NCI-H187 (cell line): ENCODE measurements at places on chromosomes 3 and 15.

DNA sequence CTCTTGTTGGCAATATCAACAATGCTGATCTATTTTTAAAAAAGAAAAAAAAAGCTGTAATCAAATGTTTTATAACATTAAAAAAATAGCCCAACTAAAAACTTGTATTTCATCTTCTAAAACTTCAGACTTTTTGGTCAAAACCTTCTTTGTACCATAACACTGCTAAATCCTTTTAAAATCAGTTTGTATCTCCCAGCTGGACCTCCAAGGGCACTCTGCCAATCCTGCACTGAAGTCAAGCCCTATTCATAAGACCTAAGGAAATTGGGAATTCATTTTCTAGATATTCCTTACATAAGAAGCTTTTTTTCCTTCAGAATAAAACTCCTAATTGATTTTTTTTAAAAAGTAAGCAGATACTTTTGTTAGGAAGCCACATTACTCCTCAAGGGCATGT is 38.2 kb upstream of the HCLS1 start:
- DNase-seq: no peak

DNA sequence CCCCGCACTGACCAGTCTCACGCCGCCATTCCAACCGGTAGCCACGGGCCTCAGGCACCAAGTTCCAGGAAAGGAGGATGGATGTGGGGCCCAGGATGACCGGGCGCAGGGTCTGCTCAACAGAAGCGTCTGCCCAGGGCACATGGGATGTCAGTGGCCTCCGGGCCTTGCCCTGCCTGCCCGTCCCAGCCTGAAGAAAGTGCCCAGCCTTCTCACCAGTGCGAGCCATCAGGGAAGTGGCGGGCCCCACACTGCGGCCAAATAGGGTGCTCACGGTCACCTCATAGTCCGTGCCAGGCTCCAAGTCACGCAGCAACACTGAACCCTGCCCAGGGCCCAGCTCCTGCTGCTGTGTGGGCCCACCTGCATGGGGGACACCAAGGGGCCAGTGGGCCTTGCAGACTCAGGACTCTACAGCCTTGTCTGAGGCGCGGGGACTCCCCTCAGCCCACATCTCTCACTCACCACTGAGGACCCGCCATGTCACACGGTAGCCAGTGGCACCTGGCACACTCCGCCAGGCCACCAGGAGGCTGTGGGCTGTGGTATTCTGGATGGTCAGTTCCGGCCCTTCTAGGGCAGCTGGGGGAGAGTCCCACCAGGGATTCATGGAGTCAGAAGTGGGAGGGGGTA is 3.1 kb downstream of the COL7A1 start:
- no peak for DNase-seq

- no peak for DNase-seq
These were observed 200.3 kb downstream of the ROBO2 start for GRCh38 chr3:77240072-77240650.

DNA sequence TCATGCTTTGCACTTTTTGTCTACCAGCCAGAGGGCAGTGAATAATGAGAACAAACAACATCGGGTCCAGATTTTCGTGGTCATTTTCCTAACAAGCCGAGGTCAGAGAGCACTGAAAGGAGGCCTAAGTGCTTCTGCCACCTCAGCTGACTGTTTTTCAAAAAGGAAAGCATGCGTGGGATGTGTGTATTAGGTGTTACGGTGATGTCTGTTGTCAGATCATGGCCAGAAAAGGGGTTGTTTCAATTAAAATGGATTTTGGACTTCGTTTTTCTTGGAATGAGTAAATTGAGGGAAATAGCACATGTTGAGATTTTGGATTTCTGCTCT is 99.5 kb downstream of the APBA2 start:
- DNase-seq: no peak

- DNase-seq: no peak
These were observed 21.6 kb upstream of the NSMCE3 start for GRCh38 chr15:29291067-29291845.

DNA sequence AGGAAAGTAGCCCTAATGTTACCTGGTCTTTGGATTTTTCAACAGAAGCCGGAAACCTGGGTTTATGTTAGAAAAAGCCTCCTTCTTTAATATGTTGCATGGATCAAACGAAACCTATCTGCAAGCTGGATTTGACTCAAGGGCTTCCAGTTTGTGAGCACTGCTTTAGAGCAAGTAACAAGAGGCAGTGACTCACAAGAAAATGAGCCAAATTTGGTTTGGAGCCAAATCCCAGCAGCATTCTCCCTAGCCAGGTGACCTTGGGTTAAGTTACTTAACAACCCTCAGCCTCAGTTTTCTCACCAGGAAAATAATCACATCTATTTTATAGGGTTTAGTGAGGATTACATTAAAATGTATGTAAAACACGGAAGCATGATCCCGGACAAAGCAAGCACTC is 215.2 kb upstream of the PRICKLE2 start:
- no peak for DNase-seq

DNA sequence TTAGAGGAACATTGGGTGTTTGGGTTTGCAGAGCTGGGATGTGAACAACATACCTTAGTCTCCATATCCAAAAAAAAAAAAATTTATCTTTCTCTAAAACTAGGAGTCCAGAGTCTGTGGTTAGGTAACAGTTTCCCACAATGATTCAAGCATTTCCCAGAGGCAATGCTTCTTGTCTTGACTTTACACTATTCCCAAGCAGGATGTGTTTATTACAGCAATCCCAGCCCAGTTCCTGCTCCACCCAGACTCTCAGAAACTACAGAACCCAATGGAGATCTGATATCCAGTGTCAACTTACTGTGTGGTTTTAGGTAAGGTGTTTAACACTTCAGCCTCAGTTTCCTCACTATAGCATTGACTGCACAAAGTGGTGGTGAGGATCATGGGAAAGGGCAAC is 2.3 kb upstream of the C3orf62 start:
- no peak for DNase-seq

DNA sequence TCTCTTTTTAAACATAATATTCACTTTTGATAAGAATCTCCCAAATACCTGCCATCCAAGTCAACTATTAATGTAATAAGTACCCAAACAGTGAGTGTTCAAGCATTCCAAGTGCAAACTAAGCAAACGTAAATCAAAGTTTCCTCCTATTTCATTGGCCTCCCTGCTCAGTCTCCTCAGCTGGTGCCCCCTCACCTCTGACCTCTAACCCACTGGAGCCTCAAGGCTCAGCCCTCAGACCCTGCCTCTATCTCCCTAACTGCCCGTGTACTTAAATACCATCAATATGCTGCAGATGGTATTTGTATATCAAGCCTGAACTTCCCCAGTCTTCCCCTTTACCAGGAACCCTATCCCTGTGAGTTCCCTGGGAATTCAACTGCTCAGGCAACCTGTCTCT is 31.8 kb downstream of the CHSY1 start:
- no peak for DNase-seq

GRCh38 chr3:32484436-32484835 is 18.2 kb downstream of the CMTM6 start:
- no peak for DNase-seq

DNA sequence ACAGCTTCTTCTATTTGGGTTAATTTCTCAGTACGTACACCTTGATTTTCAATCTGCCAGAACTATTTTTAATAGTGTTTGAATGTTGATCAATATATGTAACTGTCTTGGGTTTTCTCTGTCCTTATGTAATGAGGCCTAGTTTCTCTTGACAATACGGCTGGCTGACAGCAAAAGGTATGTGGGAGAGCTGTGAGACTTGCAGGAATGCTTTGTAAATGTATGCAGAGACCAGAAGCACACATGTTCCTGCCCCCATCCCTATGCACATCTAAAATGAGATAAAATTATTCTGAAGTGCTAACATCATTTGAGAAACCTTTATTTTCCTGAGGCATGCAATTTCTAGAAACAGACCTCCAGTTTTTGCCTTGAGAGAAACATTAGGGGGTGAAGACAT is 593.8 kb upstream of the GBE1 start:
- no peak for DNase-seq

- DNase-seq: no peak
These were observed 394.8 kb downstream of the SI start for GRCh38 chr3:164683489-164683888.

- no peak for DNase-seq
These were observed 10.3 kb upstream of the ZBED2 start for GRCh38 chr3:111605493-111605892.

- no peak for DNase-seq
These were observed 36.6 kb downstream of the GSK3B start for GRCh38 chr3:120057626-120058025.

- no peak for DNase-seq
These were observed 467 bp downstream of the PIF1 start for GRCh38 chr15:64824929-64825430.

- DNase-seq: no peak
These were observed 156.3 kb downstream of the LPP start for GRCh38 chr3:188310270-188310710.

DNA sequence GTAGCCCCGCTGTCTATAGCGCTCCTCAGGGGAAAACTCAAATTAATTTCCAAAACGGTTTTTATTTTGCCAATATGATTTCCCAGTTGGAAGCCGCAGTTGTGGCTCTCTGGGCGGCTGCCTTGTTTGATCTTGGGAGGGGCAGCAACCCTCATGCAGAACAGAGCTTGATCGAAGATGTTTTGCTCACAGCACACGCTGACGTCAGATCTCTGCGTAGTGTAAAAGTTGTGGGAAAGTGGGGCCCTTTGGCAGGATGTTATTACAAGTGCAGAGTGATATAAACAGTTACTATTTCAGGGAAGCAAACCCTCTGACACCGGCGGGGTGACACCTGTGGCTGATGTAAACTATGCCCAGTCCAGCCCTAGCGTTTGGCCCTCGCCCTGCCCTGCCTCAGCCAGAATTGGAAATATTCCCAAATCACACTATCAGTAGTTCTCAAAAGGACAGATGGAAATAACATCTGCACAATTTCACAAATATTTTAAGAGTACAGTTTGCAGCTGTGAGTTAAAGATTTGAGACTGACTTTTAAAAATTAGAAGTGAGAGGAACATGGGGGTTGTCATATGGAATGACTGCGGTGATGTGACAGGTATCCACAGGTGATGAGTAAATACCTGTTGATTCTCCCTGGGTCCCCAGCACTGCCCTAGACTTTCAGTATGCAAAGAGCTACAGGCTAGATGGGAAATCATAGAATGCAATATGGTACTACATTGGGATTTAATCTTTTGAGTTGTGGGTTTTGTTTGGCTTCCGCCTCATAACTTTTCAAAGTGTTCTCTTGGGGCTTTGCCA is 1.7 kb downstream of the SYNM start:
- no peak for DNase-seq

- DNase-seq: no peak
These were observed 6.0 kb downstream of the CCR5AS start for GRCh38 chr3:46400846-46401245.

- DNase-seq: no peak
These were observed 28.1 kb downstream of the KCNAB1 start for GRCh38 chr3:156148345-156148945.

GRCh38 chr3:17076940-17077605 is 192.3 kb downstream of the PLCL2 start:
- no peak for DNase-seq

DNA sequence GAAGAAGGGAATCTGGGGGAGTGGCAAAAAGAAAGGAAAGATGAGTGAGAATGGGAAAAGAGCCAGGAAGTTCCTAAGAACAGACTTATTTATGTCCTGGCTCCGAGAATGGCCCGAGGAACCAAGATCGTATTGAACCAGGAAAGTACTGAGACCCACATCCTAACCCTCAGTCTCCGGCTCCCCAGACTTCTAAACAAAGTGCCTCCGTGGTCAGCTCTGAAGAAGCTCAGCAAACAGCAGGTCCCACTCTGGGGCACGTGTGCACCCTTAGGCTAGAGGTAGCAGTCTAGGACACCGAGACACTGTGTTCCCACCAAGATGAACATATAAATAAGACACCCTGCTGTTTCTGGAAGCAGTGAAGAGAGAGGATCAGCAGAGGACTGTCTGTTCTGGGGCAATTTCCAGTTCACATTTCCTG is 307.4 kb downstream of the NTRK3 start:
- no peak for DNase-seq

DNA sequence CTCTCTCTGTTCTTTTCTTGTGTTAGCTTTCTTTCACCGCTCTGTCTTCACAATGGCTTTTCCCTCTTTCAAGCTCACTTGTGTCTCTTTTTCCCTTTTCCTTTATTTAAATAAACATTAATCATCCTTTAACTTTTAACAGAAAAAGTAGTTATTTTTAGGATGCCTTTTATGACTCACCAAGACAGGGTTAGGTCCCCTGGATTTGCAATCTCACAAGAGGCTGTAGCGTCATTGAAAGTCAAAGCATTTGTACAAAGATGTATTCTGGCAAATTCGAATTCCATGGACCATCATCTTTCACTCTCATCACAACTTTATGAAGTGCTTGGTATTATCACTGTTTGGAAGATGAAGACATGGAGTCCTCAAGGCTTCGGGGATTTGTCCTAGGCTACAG is 34.8 kb upstream of the MCTP2 start:
- no peak for DNase-seq

- no peak for DNase-seq
These were observed 38.9 kb upstream of the IREB2 start for GRCh38 chr15:78399091-78399490.

DNA sequence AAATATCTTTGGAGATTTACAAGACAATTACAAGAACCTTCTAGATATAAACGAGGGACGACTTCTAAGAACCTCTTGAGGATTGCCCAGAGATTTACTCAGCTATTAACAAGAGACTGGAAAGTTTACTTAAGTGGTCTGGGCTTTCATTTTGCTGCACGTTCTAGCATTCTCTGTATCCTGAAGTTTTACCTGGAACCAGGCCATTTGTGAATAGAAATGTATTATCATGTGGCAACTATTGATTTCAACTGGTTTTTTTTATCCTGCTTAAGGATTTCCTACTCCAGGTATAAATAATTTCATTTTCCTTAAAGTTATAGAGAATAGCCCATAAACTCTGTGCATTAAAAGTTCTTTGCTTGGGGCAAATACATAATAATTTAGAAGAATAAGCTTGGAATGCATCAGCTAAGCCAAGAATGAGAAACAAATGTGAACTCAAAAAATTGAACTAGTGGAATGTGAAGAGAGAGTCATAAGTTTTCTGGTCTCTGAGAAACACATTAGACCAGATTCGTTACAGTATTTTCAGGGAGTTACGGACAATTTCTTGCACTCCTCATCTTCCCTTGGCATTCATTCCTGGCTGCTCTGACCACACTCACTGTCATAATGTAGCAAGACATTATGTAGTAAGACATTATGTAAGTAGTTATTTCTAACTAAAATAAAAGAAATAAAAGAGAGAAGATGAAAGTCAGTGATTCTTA is 1.3 kb downstream of the AQP9 start:
- no peak for DNase-seq

DNA sequence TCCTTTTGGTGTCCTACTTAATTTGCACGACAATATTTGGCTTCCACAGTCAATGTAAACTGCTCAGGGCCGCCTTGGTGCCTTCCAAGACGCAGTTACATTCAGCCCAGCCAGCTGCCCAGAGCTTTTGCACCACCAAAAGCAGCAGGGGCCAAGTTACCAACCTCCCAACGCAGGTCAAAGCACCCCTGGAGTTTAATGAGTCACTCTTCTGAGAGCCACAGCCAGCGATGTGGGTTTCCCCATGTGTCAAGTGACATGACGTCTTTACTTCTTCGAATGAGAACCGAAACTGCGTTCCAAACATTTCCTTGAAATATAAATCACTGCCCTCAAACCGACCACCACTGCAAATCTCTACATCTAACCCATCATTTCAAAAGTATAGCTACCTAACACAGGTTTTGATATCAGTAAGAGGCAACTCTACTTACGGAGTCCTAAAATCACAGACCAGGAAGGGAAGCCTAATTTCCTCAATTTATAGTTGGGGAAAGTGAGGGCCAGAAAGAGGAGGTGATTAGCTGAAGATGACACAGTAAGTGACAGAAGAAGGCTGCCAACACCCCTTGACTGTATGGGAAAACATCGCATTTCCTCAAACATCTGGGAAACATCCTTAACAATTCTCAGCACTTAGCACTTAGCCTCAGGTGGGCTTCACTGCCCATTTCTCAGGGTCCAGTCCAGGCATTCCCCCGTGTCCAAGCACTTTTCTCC is 24.5 kb downstream of the MB21D2 start:
- DNase-seq: no peak
